ENCODE measurements at places on chromosomes 3 and 15.
A peak's percentile ranks its signal among the peaks of the same experiment; 100 is the strongest.

- DNase-seq = no peak
Observed at GRCh38 chr3:171654809-171655208, 155.5 kb downstream of the PLD1 start.

DNA sequence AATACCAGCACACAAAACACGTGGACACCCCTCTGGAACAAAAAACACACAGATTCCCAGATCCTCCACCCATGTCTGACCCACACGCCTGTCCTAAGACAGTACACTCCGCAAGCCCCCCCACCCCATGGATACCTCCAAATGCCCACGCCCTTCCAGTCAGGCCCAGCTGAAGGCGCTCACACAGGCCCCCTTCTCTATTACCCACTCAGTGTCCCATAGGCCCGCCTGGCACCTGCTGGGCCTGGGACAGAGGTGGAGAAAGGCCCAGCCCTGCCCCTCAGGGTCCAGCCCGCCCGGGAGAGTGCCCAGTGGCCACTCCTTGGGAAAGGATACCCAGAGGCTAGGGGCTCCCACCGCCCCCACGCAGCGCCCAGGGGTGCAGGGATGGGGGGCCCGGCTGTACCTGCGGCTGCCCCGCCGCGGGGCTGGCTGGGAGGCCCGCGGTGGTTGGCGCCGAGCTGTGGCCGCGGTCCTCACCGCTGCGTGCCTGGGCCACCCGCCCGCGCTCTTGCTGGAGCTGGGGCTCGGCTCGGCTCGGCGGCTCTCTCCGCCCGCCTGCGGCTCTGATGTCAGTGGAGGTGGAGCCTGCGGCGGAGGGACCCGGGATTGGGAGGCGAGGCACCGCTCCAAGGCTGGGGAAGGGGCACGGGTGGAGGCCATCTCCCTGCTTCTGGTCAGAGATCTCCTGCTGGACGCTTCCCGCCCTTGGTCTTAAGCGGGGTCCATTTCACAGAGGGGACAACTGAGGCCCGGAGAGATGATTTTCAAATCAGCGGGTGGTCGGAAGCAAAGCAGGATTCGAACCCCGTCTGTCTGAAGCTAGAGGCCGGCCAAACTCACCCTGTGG lies at the start of gene CAMK1:
Gene CAMK1 (minus strand): TSS at position 522 of the 850 bp plus-strand sequence. CDS start 2,198 bp downstream, outside the sequence.
- DNase-seq = peak; percentile 54

- no peak for DNase-seq
Observed at GRCh38 chr3:8416965-8417364, 84.7 kb upstream of the LMCD1 start.

DNA sequence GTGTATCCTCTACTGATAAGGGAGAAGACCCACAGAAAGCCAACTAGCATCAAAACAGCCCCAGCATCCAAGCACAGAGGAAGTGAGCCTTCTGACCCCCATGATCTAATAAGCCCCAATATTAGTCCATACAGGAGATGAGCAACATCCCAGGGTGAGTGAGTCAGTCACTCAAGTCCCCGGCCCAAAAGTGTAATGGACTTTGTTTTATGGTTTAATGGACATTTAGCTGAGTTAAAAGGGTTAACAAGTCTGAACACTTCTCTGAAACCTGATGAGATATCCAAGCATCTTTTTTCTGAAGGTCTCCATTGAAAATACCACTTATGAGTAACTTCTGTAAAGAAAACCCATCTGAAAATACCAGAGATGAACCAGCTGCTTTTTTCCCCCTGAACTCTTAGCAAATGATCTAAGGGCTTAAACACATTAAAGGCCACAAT lies 115.6 kb downstream of the GREM1 start:
- no peak for DNase-seq

GRCh38 chr15:27670486-27671209 lies 428.5 kb downstream of the OCA2 start:
- no peak for DNase-seq

DNA sequence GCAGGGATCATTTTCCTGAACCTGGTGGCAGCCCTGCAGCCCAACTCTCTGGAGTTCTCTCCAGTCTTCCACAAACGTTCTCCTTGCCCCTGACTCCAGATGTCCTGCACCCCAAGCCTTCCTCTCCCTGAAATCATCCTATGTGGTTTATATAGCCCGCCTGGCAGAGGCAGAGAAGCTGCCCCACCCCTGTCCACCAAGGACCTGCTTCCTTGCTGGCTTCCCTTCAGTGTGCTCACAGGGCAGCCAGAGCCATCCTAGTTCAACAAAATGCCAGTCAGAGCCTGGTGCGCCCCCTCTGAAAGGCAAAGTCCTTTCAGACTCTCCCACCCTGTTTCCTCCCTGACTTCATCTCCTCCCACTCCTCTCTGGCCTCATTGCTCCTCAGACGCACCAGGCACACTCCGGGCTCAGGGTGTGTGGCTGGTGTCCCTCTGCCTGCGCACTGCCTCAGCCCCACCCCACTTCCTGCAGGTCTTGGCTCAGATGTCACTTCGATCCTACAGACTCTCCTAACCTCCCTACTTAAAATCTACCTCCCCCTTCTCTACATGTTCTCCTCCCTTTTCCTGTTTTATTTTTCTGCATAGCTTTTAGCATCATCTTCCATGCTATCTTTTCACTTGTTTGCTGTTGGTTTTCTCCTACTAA lies 5.9 kb downstream of the KBTBD13 start:
- DNase-seq = no peak

GRCh38 chr15:51267051-51267702 lies 71.2 kb downstream of the CYP19A1 start:
- no peak for DNase-seq

GRCh38 chr3:55591888-55592287 lies 104.8 kb upstream of the WNT5A start:
- no peak for DNase-seq

GRCh38 chr3:79568938-79569337 lies 198.9 kb downstream of the ROBO1 start:
- no peak for DNase-seq

DNA sequence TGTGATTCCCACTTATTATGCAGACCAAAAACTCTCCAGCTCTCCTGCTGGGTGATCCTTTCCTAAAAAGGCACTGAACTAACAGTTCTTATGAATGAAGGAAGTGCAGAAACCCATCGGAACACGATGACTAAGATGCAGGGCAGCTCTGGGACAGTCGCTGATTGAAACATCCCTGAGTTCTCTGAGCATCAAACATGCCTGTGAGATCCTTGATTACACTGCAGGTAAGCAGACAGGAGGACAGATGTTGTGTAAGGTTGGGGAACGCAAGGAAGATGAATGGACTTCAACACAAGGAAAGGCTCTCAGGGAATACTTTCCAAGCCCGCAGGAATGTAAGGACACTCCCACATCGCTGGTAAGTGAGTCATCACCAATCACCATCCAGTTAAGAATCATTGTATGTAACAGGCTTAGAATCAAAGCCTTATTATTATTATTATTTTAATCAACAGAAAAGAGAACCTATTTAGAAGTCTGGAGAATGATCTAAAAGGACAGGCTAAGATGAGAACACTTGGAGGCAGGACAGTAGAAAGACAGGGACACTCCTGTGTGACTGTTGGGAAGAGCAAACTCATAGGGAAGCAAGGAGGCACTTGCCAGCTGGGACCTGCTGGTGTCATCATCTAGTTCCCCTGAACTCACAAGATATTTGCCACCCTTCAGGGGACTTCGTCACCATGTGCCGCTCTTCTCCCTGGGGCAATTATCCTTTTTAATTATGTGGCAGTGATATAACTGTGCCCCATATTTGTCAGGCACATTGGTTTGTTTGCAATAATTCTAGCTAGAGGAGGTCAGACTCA lies 26.0 kb downstream of the TMEM158 start:
- no peak for DNase-seq

DNA sequence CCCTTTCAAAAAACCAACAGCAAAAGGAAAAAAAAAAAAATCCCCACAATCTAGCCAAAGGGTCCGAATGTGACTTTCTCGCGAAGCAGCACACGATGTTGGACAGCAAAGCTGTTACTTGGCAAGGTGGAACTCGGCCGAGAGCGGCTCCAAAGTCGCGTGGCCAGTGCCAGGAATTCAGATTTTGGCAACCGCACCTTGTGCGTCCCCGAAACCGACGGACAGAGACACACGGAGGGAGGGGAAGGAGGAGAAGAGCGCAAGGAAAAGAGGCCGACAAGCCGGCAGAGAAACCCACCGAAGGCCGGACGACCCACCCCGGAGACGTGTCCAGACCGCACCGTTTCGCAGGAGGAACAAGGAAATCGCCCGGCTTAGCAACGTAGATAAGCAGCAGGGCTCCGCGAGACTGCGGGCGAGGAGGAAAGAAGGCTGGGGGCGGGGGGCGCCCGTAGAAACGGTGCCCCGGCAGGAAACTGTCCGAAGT lies 517.3 kb downstream of the MECOM start:
- peak; percentile 29 for DNase-seq

- DNase-seq = no peak
Observed at GRCh38 chr3:156236556-156237260, 116.3 kb downstream of the KCNAB1 start.

GRCh38 chr3:4417449-4417848 lies 49.6 kb downstream of the SUMF1 start:
- no peak for DNase-seq

GRCh38 chr15:90869601-90870353 lies 1.4 kb downstream of the FURIN start:
- no peak for DNase-seq

GRCh38 chr15:72155635-72156616 lies 37.7 kb downstream of the SENP8 start:
- DNase-seq = peak; percentile 76

DNA sequence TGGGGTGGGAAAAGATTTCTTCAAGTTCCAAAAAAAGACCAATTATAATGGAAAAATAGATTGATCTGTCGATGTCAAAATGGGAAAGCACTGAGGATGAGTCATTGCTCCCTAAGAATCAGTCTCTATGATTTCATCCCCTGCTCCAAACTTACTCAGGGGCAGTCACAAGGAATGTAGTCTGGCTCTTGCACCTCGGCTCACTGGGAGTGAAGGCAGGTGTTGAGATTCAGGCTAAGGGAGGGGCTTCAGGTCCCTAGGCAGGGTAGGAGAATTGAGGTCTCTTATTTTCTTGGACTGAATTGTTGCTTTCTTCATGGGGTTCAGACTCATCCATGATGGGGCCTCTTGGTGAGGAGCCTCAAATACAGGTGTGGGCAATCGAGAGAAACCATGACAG lies 14.2 kb downstream of the ESYT3 start:
- DNase-seq = no peak

- no peak for DNase-seq
Observed at GRCh38 chr3:11558002-11558401, 85.7 kb downstream of the VGLL4 start.

DNA sequence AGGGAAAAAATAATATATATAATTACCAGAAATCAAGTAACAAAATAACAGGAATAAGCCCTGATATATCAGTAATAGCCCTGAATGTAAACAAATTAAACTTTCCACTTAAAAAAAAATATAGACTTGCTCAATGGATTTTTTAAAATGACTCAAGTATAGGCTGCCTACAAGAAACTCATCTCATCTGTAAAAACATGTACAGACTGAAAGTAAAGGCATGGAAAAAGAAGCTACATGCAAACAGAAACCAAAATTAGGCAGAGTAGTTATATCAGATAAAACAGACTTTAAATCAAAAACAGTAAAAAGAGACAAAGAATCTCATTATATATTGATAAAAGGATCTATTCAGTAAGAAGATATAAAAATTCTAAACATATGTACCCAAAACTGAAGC lies 82.4 kb upstream of the STT3B start:
- DNase-seq = no peak

- no peak for DNase-seq
Observed at GRCh38 chr3:188901671-188902287, 270.0 kb upstream of the TPRG1 start.

- DNase-seq = no peak
Observed at GRCh38 chr3:10357592-10358308, 36.8 kb upstream of the SEC13 start.

- DNase-seq = no peak
Observed at GRCh38 chr3:174247687-174248152, 611.4 kb upstream of the NAALADL2 start.

DNA sequence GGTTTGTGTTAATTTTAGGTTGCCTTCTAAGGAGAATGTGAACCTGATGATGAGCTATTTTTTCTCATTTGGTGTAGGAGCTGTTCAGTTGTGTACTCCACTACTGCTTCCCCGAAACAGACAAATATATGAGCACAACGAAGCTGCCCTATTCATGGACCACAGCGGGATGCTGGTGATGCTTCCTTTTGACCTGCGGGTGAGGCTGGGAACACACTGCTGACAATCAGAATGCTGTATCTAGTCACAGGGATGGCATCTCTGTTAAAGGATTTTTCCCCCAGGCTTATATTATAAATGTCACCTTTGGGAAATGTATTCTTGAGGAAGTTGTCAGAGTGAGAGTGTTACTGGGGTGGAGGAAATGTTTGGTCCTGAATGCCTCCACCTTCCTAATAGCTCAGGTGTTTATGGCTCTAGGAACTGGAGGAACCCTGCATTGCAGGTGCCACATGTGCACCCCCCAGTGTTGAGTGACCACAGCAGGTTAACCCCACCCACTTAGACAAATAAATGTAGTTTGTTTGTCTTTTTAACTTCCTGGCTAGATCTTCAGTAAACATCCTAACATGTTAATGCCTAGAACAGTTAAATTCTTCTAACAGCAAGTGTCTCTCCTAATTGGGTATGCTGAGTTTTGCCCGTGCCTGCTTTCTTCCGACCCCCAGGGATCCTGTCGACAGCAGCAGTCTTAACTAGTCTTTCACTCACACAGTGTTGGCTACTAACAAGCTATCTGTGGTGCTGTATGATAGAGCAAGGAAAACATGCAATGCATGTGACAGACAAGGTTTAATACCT lies 35.7 kb downstream of the SRP14 start:
- no peak for DNase-seq

GRCh38 chr15:85024003-85024402 lies 42.3 kb downstream of the PDE8A start:
- no peak for DNase-seq

DNA sequence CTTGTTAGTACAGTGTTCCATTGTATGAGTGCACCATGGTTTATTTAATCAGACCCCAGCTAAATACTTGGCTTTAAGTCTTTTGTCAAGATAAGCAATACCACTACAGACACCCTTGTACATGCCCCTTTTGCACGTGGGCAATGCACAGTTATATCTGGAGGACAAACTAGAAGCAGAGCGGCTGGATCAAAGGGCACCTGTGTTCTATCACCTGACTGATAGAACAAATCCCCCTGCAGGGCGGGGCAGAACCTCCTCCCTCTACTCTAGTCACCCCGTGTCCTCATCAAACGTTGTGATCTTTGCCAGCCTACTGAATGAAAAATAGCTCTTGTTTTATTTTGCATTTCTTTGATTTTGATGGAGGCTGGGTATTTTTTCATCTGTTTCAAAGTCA lies 314.9 kb downstream of the TLE3 start:
- DNase-seq = no peak

- no peak for DNase-seq
Observed at GRCh38 chr15:32716915-32717425, 834 bp upstream of the GREM1 start.

- DNase-seq = no peak
Observed at GRCh38 chr15:78049691-78050440, 27.6 kb downstream of the TBC1D2B start.

- DNase-seq = no peak
Observed at GRCh38 chr3:23387286-23387918, 184.3 kb downstream of the UBE2E2 start.

GRCh38 chr3:139491966-139492365 lies 15.7 kb upstream of the RBP2 start:
- DNase-seq = no peak

- DNase-seq = no peak
Observed at GRCh38 chr3:115617591-115617990, 5.7 kb upstream of the GAP43 start.

GRCh38 chr3:10361375-10361774 lies 40.5 kb upstream of the SEC13 start:
- no peak for DNase-seq

- DNase-seq = no peak
Observed at GRCh38 chr15:63255489-63255990, 21.9 kb upstream of the APH1B start.

- no peak for DNase-seq
Observed at GRCh38 chr3:105860641-105861040, 8.2 kb downstream of the CBLB start.

Measured in progenitor cell of endocrine pancreas (in vitro differentiated cells).